ENCODE measurements at places on chromosomes 16 and 17.

GRCh38 chr17:68662037-68662432, 60.9 kb upstream of the FAM20A start:
- DNase-seq: no peak

DNA sequence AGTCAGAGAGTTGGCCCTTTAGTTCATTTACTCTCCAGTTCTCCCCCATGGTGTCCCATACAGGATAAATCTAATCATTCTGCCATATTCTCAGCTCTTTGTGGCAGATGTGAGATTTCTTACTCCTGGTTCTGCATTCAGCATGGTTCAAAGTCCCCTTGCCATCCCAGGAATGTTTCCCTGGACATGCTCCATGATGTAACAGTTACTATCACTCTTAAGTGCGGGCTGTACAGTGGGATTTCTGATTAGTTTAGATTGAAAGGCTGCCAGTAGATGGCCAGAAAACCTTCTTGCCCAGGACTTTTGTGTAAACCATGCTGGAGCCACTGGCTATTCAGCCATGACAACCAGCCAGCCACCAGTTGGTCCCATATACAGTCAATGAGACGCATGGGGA, 10.4 kb downstream of the KRT37 start:
- no peak for DNase-seq

GRCh38 chr17:59845595-59846393, 46.9 kb downstream of the TUBD1 start:
- DNase-seq: no peak

GRCh38 chr16:2834968-2835367, 4.9 kb downstream of the ZG16B start:
- no peak for DNase-seq

- DNase-seq: no peak
Measured at GRCh38 chr16:48918520-48919258, 308.7 kb upstream of the N4BP1 start.

- no peak for DNase-seq
Measured at GRCh38 chr16:11356573-11357331, 11.5 kb downstream of the RMI2 start.

- DNase-seq: no peak
Measured at GRCh38 chr17:9760266-9760665, 31.1 kb downstream of the DHRS7C start.

GRCh38 chr16:82651921-82652601, 25.3 kb downstream of the CDH13 start:
- no peak for DNase-seq

DNA sequence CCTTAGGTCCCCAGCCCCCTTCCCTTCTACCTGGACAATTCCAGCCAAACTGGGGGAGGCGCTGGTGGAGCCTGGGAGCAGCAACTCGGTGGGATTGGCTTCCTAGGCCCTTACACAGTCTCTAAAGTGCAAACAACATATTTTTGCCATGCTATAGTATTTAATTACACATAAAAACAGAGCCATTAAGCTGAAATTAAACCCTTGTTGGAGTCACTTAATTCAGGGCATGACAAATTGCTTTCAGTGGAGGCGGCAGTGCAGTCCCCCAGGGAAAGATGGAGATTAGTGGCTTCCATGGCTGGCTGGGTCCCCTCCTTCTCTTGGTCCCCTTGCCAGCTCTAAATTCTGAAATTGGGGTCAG, 17.3 kb downstream of the IGFBP4 start:
- no peak for DNase-seq

GRCh38 chr16:68740628-68741346, 3.7 kb downstream of the CDH1 start:
- DNase-seq: no peak

DNA sequence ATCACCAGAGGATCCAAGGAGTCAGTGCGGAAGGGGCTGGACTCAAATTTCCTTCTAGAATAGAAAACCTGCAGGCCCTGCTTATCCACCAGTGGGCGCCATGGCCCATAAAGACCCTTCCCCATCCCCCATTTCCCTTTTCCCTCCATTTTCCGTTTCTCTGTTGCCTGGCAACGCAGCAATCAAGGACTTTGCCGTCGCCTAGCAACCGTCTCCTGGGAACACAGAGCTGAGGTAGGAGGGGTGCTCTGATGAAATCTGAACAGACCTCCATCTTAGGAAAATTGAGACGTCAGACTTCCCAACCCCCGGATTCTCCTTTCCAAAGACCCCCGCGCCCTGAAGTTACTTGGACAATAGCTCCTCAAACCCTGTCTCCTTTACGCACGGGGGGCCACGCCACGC, 5.7 kb downstream of the DLG4 start:
- DNase-seq: no peak

GRCh38 chr17:39709319-39709997, 9.6 kb downstream of the ERBB2 start:
- DNase-seq: no peak

DNA sequence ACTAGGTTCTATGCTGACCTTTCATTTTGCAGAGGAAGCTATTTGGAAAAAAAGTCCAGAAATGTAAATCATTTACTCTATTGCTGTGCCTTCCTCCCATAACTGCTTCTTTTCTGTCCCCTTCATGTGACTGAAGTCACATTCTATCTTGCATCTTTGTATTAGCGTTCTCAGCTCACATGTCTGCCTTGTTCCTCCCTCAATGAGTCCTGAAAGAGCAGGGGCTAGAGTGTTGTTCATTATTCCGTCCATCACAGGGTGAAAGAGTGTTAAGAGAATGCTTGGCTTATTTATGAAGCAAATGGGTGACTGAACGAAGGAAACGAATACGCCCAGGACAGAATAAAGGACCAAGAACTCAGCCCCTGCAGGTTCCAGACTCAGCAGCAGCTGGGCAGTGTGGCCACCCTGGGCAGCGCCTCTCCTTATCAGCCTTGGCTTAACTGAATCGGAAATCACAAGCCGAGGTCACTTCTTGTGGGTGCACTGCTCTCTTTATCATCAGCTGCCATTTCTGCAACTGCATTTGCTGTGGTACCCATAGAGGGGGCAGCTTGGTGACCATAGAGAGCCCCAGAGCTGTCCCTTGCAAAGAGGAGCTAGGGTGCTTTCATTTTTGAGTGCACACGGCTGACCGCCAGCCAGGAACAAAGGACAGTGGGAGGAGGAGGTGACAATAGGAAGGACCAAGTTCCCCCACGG, 1.8 kb upstream of the PIK3R6 start:
- no peak for DNase-seq

- DNase-seq: no peak
Measured at GRCh38 chr17:8725881-8726876, 18.5 kb downstream of the CCDC42 start.

DNA sequence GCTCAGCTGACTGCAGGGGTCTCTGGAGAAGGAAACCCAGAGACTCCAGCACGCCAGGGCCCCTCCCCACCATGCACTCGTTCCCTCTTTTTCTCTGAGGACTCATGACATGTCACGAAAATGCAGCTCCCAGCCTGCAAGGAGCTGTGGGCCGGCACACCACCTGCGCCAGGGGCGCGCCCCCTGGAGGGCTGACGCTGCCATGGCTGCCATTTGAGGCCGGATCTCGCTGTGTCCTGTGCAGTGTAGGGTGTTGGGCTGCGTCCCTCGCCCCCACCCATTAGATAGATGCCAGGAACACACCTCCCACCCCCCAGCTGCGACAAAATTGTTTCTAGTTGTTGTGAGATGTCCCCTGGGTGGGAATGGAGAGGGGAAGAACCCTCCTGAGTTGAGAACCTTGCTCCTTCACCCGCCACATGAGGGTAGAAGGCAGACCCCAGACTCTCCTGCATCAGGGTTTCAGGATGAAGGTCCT, 8.2 kb downstream of the SYNGR2 start:
- DNase-seq: no peak

DNA sequence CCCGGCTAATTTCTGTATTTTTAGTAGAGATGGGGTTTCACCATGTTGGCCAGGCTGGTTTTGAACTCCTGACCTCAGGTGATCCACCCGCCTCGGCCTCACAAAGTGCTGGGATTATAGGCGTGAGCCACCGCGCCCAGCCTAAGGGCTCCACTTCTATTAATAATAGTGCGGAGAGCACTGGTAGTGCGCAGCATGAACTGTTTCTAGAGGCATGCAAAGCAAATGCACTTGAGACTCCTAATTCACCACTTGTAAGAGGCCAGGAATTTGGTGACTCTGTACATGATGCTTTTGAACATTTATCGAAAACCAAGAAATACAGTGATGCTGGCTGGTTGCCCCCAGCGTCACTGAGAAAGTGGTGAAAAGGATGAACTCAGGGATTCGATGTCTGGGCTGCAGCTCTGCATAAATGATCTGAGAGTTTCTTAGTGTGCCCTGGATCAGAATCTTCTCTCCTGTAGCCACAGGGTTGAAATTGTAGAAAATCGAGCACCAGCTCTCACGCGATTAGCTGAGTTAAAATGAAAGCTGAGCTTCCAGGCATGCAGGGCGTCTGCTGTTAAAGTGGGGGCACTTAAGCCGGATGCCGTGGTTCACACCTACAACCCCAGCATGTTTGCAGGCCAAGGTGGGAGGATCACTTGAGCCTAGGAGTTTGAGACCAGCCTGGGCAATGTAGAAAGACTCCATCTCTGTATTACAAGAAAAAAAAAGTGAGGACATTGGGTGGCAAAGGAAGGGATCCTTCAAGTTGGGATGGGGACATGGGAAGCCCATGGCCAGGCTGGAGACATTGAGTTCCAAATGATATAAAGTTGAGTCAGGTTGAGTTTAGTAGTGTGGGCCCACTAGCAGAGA, 4.8 kb downstream of the RNF213 start:
- DNase-seq: no peak

GRCh38 chr17:29155227-29155965, 24.8 kb downstream of the MYO18A start:
- DNase-seq: no peak

GRCh38 chr16:58128711-58129096, 477 bp downstream of the CFAP20 start:
- DNase-seq: no peak

DNA sequence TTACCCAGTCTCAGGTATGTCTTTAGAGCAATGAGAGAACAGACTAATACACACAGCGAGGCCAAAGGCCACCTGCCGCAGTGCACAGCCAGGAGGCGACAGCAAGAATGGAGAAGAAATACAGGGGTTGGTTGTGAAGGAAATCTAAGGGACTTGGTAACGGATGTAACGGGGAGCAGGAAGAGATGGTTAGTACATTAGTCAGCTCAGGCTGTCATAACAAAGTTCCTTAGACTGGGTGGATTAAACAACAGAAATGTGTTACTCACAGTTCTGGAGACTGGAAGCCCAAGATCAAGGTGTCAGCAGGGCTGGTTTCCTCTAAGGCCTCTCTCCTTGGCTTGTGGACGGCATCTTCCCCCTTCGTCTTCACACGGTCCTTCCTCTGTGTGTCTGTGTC, 47.1 kb downstream of the TVP23C start:
- DNase-seq: no peak

DNA sequence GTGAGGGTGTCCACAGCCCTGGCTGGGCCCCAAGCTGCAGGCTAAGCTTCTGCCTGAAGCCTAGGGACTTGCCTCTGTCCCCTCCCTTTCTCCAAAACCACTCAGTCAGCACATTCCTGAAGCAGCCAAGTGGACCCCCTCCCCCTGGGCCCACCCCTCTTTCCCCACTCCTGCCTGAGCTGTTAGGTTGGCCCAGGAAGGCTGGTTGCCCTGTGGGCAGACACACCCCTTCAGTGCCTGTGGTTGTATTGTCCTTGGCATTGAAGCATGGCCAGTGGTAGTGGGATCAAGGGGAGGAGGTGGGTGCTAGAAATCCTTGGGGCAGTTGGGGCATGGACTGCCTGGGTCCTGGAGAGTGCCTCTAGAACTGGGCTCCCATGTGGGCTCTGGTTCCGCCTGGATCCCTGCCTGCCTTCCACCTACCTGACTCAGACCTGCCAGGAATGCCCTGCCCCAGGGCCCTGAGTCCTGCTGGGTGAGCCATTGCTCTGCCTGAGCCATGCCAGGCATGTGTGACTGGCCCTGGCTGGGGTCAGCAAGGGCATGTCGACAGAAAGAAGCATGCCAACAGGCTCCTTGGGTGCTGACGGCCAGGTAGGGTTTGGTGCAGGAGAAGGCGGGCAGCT, 2.1 kb downstream of the TRAF4 start:
- DNase-seq: no peak

- no peak for DNase-seq
Measured at GRCh38 chr17:14448818-14449217, 147.9 kb downstream of the HS3ST3B1 start.

DNA sequence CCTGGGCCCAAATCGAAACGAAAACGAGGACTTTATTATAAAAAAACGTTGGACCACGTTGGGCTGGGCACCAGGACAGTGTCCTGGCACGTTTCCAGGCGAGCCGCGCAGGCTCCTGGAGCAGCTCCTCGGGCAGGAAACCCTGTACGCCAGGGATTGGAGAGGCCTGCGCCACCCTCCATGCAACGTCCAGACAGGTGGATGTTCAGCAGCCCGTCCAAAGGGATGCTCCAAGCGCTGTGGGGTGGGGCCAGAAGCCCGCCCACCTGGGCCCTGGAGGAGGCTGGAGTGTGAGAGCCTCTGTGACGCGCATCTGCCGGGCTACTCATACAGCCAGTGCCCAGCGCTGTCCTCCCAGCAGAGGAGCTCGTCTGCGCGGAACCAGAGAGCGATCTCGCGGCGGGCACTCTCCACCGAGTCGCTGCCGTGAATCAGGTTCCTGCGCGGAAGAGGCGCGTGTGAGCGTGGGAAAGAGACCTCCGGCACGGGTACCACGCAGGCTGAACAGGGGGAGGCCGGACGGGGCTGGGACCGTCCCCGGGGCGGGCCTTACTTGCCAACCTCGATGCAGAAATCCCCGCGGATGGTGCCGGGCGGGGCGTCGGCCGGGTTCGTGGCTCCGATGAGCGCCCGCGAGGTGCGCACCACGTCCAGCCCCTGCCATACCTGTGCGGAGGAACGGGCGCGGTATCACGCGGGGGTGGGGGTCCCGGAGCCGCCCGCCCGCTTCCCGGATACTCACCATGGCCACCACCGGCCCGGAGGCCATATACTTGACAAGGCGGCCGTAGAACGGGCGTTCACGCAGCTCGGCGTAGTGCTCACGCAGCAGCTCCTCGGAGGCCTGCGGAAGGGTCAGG, 785 bp downstream of the NME3 start:
- no peak for DNase-seq

GRCh38 chr17:61455324-61456060, 3.3 kb downstream of the TBX4 start:
- DNase-seq: no peak

- DNase-seq: no peak
Measured at GRCh38 chr16:27717726-27718125, 167.8 kb downstream of the KATNIP start.

DNA sequence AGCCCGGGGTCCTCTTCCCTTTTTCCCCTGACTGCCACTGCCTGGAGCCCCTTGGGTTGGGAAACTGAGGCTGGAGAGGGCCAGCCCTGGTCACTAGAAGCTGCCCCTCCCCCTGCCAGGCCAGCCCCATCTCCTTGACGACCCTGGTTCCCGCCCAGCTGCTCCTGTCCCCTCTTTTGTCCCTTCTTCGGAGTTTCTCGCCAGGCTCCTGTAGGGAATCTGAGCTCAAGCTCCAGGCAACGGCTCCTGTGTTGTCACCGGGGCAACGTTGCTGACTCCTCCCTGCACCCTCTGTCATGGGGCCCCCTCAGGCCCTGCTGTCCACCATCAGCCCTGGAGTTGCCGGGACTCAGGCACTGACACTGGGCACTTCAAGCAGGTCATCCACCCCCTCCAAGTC, 5.7 kb downstream of the LLGL1 start:
- no peak for DNase-seq

All from AG04449 (cell line).